Stimulated activated CD4-positive, alpha-beta T cell treated with anti-CD3 and anti-CD28 coated beads, Interleukin-15, amount 100 ng/mL, for 48 hours (primary cell): ENCODE measurements at places on chromosomes 6 and 20.

- DNase-seq: no peak
Measured at GRCh38 chr6:4020822-4021132, 58.2 kb downstream of the FAM217A start.

DNA sequence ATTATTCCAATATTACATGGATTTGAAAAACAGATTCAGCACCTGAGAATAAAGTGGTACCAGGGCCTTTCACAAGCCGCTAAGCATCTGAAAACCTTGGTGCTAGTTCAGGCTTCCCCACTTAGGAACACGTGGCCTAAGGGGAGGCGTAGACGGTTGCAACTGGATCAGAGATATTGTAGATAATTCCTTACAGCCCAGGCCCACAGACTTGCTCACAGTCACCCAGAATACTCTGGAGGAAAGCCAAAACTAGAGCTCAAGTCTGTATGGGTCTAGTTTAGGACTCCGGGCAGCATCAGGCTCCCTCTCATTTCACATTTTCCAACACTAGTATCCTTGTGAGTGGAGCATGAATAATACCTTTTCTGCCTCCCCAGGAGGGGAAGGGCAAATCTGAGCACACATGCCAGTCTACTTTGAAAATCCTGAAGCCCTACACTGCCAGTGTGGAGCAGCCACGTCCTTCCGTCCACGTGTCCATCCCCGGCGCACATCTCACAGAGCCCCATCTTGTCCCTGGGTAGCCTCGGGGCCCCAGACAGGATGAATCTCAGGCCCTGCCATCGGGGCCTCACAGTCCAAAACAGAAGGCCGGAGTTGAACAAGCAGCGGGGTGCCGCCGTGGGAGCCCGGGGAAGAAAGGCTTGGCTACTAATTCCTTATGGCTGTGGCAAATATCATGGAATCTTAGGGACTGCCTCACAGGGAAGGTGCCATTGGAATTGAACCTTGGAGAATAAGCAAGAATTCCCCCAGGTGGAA, 299.3 kb downstream of the NRN1 start:
- no peak for DNase-seq

- no peak for DNase-seq
Measured at GRCh38 chr20:48856130-48856529, 28.3 kb upstream of the PREX1 start.

GRCh38 chr20:8788831-8789230, 280.1 kb upstream of the PLCB4 start:
- DNase-seq: no peak

- DNase-seq: no peak
Measured at GRCh38 chr6:73927421-73927820, 231.4 kb downstream of the CD109 start.

GRCh38 chr20:25308671-25309394, 60.9 kb downstream of the PYGB start:
- DNase-seq: no peak

DNA sequence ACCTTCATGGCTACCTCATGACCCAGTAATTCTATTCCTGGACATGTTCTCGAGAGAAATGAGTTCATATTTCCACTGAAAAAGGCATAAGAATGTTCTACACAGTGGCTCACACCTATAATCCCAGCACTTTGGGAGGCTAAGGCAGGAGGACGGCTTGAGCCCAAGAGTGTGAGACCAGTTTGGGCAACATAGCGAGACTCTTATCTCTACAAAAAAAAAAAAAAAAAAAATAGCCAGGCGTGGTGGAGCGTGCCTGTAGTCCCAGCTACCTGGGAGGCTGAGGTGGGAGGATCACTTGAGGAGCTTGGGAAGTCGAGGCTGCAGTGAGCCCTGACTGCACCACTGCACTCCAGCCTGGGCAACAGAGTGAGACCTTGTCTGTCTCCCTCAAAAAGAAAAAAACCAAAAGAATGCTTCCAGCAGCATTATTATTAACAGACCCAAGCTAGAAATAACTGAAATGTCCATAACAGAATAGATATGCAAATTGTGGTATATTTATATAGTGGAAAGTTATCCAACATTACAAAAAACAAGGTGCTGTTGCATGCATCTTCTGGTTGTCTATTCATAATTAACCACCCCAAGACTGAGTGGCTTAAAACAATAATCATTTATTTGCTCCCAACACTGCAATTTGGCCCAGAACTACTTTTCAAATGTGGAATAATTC, 9.4 kb upstream of the RAB44 start:
- no peak for DNase-seq

DNA sequence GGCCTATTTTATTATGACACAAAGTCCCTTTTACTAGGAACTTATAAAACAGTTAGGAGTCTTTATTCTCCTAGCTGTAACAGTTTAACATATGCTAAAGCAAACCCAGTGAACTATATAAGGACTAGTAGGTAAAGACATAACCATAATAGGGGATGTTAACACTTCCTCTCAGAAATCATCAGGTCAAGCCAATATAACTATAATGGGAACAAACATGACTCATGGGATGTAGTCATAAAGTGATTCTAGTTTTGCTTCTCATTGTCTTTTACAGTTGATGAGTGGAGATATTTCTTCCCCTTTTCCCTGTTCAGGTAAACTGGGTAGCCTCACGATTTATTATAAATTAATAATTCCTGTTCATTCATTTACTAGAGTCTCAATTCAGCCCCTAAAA, 9.7 kb downstream of the PTCHD4 start:
- DNase-seq: no peak

DNA sequence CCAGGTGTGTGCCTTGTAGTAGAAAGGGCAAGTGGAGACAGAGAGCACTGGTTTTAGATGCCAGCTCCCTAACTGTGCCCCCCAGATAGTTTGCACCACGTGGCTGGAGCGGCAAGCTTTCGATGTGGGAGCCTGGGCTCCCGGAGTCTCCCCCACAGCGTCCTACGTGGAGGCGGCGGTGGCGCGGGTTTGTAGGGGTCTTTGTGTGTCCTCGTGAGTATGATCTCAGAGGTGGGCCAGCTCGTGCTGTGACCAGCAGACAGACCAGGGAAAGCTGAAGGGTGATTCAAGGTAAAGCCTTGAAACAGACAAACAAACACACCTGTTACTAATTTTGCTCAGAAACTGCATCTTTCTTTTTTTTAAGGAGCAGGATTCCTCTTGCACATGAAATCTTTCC, 5.6 kb upstream of the KCNK16 start:
- DNase-seq: no peak

- DNase-seq: no peak
Measured at GRCh38 chr6:79600812-79601609, 30.1 kb upstream of the SH3BGRL2 start.

GRCh38 chr6:7976485-7977056, 66.0 kb upstream of the TXNDC5 start:
- no peak for DNase-seq

GRCh38 chr20:60882836-60883235, 369.2 kb upstream of the CDH4 start:
- DNase-seq: no peak

- no peak for DNase-seq
Measured at GRCh38 chr20:58098571-58098970, 129.9 kb downstream of the ANKRD60 start.

GRCh38 chr6:90290811-90291420, 5.7 kb downstream of the BACH2 start:
- DNase-seq: no peak

DNA sequence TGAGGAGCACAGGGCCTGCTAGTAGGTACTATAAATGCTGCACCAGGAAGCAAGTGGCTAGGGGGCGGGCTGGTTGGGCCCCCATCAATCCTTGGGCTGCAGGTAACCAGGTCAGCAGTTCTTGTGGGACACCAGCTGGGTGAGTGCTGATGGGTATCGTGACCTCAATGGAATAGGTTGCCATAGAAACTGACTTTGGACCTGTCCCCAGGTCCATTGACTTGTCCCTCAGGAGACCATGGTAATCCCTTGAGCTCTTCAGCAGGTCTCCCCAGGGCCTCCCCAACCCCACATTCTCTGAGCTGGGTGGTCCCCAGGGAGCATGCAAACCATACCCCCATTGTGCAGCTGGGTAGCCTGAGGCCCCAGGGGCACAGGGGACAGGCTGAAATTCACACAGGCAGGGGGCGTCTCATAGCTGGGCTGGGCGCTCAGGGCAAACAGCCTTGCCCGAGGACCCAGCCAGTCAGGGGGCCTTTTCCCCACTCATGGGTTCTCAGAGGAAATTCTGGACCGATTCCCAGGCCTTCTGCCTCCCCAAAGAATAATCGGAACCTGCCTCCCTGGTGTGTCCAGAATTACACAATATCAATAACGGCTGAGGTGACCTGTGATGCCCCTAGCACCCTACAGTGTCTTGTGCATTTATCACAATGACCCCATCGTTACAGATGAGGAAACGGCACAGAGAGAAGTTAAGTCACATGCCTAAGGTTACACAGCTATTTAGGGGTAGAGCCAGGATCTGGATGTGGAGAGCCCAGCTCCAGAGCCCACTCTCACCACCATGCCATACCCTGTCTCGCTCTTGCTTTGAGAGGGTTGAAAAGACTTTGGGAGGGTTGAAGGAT, 35.9 kb downstream of the SRC start:
- no peak for DNase-seq

DNA sequence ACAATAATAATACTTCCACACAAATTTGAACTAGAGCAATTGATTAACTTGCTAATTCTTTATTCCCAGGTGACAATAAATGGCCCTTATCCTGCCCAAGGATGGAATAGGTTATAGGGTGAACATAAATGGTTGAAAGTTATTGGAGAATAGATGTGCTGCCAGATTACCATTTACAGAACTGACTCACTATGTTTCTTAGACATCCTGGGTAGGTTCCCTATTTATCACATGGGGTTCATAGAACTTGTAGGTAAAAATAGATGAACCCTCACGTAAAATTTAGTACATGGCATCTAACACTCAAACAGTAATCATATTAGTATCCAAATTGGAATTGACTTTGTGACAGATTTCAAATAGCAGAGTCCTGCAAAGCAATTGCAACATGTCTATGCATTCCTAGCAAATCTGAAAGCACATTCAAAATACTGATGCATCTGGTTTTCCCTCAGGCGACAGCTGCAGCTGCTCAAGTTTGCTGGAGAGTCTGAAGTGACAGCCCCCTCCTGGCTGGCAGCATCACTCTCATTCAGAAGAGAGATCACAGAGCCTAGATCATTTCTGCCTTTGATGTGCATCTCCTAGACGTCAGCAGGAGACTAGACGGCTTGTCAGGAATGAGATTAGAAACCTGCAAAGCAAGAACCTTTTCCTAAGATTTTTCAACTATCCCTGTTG, 80.2 kb upstream of the RNF217 start:
- no peak for DNase-seq

- peak; percentile 91 for DNase-seq
Measured at GRCh38 chr20:63894358-63895201, at the start of gene DNAJC5. Gene DNAJC5, plus strand, starts transcription at chr20:63895126. Its CDS starts 33,220 bp downstream, at chr20:63928346.

DNA sequence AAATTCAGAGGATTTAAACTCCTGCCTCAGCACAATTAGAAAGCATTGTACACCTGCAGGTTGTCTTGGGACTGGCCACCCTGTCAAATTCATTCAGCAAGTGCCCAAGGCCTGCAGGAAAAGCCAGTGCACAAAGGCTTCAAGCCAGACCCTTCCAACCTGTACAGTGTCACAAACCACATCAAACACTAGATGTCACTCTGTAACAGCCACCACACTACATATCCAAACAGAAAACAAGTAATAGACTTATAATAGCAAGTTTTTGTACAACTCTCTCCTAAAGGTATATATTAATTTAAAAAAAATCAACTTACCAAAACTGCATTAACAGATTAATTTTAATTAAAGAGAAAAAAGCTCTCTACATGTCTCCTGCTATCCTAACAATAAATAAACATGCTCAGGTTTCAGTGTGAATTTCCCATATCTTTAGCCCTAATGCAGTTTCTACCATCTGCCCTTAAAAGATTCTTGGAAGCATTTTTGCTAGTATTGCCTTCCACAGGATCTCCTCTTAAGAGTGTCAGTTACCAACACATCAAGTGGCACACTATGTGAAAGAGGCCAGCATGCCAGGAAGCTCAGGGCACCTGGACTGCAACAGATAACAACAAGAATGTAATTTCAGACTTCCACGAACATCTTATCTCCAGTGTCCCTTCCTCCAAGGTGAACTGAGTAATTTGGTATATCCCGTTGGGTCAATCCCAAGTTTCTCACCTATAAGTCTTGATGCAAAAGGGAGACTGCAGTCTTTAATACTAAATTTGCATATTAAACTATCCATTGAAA, 47.5 kb downstream of the RALGAPA2 start:
- no peak for DNase-seq

- DNase-seq: no peak
Measured at GRCh38 chr6:71206089-71206488, 82.5 kb upstream of the OGFRL1 start.

GRCh38 chr20:53215166-53215565, 243.0 kb downstream of the TSHZ2 start:
- DNase-seq: no peak

- no peak for DNase-seq
Measured at GRCh38 chr20:45088247-45088646, 12.7 kb downstream of the KCNS1 start.

DNA sequence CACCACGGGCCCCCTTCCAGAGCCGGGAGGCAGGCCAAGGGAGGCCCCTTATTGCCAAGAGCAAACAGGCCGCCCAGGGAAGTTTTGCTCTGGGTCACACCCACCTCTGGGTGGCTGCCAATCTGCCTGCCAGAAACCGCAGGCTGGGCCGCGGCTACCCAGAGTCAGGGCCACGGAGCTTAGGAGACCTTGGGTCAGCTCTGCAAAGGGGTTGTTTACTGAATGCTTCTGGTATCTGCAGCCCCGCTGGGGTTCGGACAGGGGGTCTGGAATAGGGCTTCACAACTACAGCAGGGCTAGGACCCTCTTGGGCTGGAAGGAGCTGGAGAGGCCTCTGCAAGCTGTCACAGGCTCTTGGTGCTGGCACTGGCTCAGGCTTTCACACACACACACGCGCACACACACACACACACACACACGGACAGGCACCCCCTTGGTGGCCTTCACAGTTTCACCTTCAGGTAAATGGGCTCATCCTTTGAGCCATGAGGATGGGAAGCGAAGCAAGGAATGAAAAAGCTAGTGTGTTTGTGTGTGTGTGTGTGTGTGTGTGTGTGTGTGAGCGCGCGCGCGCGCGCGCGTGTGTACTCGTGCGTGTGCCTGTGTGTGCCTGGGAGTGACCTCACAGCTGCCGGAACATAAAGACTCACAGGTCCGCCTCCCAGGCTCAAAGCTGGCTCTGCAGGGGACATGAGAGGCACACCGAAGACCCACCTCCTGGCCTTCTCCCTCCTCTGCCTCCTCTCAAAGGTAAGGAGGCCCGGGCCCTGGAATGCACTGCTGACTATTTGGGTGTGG, at the start of gene CCN5:
Gene CCN5, plus strand, starts transcription at position 669 of the 798 bp plus-strand sequence. Its CDS starts 22 bp downstream, at position 691.
- DNase-seq: no peak

DNA sequence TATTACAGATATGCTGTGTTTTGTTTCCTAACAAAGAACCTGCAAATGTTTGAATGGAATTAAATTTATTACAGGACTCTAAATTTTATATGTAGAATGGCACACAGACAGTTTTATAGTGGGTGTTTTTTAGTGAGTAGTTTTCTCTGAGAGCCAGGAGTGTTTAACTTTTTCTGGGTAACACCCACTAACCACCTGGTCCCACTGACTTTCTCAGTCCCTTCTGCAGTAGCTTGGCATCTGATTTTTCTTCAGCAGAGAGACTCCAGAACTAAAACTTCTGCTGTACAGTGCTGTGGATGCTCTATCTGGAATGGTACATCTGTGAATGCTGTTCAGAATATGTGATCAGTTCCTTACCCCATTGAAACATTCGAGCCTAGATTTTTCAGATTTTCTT, 6.3 kb downstream of the YWHAB start:
- no peak for DNase-seq
